ENCODE measurements at places on chromosomes 11 and 22. TPM values are rescaled to one million over a fixed set of nuclear protein-coding genes. Genes with fewer than 3 reads are reported as not detected.
A peak's percentile ranks its signal among the peaks of the same experiment; 100 is the strongest.

CABP2 gene
- polyA plus RNA-seq: 0.07 TPM

TRIM48 gene
- not detected for polyA plus RNA-seq

CCDC81 gene
- polyA plus RNA-seq: 0.85 TPM

ART5 gene
- 0.25 TPM for polyA plus RNA-seq

PDXP gene
- 24.7 TPM for polyA plus RNA-seq

KRTAP5-8 gene
- 0.09 TPM for polyA plus RNA-seq

ACR gene
- polyA plus RNA-seq: 0.48 TPM

GAB4 gene
- not detected for polyA plus RNA-seq

OR4D6 gene
- not detected for polyA plus RNA-seq

OR8G1 gene
- polyA plus RNA-seq: not detected

TST gene
- 87.6 TPM for polyA plus RNA-seq

DNA sequence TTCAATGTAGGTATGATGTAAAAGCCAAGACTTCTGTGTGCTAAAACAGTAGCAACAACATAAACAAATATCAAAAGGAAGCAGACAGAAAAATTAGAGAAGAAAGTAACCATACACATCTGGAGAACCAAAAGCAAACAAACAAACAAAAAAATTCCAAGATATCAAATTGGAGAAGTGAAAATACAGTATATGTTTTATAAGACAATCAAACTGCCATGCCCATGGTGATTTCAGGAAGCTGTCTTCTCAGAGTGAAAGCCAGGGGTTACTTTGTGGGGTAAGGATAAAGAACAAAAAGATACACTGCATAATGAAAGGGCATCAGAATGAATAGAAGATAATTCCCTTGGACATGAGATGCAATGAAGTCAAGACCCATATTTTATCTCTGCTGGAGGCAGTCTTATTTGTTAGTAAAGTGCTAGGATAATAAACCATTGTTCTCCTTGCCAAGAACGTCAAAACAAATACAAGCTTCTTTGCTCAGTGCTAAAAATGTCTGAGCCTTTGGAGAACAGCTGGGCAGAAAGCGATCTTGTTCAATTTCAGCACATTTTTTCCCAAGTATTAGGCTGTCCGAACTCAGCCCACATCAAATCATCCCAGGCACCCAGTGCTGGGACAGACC, 38.1 kb upstream of the LDLRAD3 start:
- DNase-seq: no peak

DNA sequence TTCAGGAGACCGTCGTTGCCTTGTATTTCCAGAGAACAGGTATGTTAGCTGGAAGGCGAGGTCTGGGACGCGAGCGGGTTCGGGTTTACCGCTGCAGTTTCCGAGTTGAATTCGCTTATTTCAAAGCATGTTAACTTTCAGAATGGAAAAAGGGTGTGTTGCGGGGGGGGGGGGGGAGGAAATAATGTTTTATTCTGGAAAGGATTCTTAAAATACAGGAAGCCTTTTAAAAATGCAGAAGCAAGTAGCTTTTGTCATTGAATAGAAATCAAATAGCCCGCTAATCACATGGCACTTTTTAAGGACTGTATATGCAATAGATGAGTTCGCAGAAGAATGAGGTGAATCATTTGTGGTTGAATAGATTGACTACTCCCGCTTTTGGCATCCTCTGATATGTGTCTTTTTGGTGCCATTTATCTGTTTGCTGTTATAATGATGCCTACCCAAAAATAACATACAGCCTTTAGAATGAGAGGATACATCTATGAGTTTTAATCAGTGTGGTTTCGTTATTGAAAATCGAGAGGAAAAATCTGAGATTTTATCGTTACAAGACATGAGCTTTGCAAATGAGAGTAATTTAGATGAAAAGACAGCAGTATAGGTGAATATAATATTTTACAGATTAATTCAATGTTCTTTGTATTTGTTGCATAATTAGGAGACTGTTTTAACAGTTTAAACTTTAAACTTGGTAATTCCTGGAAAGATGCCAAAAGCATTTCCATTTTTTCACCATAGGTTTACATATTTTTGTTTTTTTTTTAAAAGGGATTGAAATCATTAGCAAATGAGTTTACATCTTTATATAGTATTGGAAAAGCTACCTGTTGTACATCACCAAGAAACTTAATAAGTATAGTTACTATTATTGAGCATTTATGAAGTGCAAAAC, 1.7 kb downstream of the PDE3B start:
- peak; percentile 47 for DNase-seq

- no peak for DNase-seq
Measured at GRCh38 chr11:61011950-61012736, 40.7 kb downstream of the CD6 start.

DNA sequence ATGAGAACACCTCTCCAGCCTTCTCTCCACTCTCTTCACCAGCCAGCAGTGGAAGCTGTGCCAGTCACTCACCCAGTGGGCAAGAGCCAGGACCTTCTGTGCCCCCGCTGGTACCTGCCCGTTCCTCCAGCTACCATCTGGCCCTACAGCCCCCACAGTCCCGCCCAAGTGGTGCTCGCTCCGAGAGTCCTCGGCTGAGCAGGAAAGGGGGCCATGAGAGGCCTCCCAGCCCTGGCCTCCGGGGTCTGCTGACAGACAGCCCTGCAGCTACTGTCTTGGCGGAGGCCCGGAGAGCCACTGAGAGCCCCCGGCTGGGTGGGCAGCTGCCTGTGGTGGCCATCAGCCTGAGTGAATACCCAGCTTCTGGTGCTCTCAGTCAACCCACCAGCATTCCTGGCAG, 20.2 kb downstream of the PHLDB1 start:
- DNase-seq: no peak

DNA sequence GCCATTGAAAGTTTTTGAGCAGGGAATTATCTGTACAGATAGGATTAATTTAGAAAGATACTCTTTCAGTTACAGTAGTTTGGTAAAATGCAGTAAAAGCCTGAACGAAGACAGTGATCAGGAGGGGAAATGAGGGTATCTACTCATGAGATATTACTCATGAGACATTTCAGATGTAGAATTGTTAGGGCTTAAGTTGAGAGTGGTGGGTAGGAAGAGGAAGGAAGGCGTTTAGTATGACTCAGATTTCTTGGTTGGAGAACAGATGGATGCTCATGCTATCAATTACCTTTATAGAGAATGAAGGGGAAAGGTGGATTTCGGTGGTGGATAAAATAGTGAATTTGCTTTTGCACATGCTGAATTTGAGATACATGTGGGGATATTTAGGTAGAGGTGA, 15.8 kb downstream of the CCDC81 start:
- DNase-seq: no peak

GRCh38 chr11:107263844-107264563, 193.6 kb downstream of the CWF19L2 start:
- no peak for DNase-seq

GRCh38 chr11:27248576-27249509, 114.2 kb downstream of the CCDC34 start:
- DNase-seq: no peak

DNA sequence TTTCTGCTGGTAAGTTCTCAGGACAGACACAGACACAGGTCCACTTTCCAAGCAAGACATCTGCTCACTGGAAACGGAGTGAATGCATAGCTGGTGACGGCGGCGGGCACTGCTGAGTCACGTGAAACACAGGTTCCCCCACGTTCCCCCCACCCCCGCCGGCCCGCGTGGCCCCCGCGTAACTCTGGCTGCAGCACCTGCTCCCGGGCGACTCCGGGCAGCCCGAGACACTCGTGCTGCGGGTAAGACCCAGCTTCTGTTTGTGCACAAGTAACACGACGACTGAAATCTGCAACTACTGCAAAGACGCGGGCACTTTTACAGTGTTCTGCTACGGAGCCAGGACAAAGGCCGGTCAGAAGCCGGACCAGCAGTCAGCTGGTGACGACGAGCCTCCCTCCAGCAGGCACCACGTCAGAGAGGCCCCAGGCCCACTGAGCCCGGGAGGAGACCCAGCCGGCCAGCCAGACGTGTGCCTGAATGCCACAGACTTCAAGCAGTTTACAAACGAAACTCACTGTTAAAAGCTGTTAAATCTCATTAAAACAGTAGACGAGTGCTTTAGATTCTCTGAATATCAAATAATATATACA, 12.9 kb upstream of the ARFGAP3 start:
- DNase-seq: no peak

DNA sequence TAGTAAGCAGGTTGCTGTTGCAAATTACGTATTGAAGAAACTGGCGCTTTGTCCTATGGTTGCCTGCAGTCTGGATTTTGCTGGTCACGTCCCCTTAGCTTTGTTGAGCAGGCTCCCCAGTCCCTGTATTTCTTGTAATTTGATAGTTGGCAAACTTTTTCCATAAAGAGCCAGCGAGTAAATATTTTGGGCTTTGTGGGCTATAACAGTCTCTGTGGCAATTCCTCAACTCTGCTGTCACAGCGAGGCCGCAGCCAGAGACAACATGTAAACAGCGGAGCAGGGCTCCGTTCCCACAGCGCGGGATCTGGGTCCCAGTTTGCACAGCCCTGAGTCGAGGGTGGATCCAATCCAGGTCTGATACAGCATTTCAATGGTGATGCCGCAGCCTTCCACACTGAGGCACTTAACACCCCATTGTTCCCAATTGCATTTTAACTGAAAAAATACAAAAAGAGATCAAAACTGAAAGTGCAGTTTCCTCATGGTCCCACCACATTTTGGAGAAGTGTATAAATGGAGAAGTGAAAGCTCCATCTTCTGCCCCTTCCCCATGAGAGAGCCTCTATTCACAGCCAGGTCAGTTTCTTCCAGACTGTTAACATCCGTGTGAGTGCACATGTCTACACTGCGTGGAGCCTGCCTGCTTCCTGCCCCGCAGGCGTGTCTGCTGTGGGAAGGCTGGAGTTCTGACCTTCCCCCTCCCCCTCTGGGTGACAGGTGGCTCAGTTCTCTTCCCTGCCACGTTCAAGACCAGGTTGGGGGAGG, 89.1 kb downstream of the RPS6KA4 start:
- DNase-seq: peak; percentile 9

DNA sequence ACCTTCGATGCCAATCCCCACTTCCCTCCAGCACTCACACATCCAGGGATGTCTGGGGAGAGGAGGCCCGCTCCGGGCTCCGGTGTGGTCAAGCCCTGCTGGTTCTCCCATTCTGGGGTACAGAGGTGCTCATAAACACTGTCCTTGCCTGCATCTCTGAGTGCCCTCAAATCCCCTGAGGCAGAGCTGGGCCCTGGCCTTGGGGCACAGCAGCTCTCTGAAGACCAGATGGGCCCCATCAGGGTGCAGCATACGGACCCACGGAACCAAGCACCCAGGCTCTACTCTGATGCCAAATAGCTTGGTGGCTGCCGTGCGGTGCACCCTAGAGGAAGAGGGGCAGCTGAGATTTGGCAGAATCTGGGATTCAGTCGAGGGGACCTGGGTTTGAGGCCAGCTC, 35.7 kb upstream of the NNMT start:
- DNase-seq: no peak

DNA sequence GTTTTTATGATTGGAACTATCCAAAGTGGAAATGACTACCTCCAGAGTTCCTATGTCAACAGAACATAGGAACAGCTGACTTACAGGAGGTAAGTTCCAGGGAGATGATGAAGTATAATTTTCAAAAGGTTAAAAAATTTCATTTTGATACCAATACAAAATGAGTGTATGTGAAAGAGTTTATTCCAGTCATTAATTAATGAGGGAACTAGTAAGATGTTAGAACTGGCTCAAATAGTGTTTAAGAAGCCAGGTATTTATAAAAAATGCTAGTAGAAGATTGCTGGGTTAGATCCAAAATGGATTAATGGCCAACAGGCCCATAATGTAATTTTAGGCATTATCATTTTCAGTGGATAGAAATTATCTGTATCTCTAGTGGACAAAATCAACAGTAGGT, 227.7 kb upstream of the ZBED5 start:
- DNase-seq: no peak

- no peak for DNase-seq
Measured at GRCh38 chr22:35977136-35977535, 51.5 kb downstream of the RBFOX2 start.

DNA sequence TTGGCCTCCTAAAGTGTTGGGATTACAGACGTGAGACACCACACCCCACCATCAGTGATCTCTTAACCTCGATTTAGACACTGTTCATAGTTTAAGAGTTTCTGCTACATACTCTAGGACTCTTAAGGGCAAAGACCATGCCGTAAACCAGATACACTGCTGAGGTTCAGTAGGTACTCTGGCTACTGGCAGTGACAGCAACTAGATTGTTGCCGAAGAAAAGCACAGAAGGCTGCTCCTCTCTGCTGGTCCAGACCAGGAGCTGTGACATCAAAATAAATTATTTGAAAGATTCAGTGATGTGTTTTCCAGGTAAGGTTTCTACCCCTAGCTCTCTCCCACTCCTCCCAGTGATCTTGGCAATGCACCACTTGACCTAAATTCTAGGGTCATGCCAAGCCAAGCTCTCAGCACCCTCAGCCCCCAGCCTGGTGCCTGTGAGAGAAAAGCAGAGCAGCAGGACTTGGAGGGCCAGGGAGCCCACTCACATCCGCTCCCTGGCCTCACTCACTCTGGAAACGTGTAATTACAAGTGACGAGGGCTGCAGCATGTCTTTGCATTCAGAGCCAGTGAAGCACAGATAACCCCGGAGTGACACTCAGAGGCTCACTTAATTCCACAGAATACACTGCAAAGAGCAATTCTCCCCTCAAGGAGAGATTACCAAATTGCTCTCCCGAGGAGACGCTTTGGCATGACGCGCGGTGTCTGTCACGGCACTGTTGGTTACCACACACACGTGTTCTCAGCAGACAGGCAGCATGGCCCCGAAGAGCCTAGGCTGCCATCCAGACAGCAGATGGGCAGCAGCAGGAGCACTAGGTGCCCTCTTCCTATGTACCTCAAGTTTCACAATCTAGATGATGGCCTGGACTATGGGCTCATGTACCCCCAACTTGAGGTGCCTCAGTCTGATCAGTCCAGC, 96.9 kb upstream of the PITPNB start:
- DNase-seq: no peak

- peak; percentile 95 for DNase-seq
Measured at GRCh38 chr11:111623527-111624030, 21.3 kb downstream of the SIK2 start.

DNA sequence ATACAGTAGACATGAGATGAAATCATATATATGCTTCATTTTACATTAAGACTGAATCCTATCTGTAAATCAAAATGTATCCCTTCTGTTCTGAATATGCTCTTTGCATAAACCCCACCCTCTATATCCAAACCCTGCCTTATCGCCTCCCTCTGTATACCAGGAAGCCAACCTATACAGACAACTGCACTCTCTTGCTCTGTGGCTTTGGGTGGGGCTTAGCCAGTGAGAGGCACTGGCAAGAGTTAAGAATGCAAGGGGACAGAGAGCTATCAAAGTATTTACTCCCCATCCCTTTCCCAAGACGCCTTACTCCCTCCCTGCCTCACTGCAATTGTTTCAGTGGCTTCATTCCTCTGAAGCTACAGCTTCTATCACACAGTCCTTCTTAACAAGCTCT, 309.8 kb downstream of the TTC28 start:
- DNase-seq: peak; percentile 52

- DNase-seq: no peak
Measured at GRCh38 chr22:21025763-21026755, 6.3 kb downstream of the SLC7A4 start.

- no peak for DNase-seq
Measured at GRCh38 chr22:47195156-47195483, 432.7 kb downstream of the TBC1D22A start.

GRCh38 chr22:36180038-36180880, 19.7 kb upstream of the APOL3 start:
- DNase-seq: peak; percentile 53

GRCh38 chr11:86575927-86576326, 96.5 kb downstream of the ME3 start:
- no peak for DNase-seq
